T follicular helper cell (primary cell): ENCODE measurements at places on chromosomes 1 and 21.
A peak's percentile ranks its signal among the peaks of the same experiment; 100 is the strongest.

- no peak for DNase-seq
These were observed 43.8 kb downstream of the KIRREL1 start for GRCh38 chr1:158037008-158037865.

DNA sequence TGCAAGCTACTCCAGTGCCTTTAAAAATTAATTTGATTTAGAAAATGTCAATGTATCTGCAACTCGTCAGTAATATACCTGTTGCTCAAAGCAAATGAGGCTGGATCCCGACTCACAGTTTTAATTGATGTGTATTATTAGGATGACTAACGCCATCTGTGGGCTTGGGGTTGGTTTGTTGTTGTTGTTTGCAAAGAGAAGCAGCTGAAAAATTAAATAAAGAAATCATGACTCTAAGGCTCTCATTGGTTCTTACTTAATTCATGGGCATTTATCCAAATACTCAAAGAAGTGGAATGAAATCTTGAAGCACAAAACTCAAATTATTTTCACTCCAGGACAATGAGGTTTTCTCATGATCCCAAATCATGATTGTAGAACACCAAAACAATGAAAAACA, 46.4 kb downstream of the SEC16B start:
- no peak for DNase-seq

DNA sequence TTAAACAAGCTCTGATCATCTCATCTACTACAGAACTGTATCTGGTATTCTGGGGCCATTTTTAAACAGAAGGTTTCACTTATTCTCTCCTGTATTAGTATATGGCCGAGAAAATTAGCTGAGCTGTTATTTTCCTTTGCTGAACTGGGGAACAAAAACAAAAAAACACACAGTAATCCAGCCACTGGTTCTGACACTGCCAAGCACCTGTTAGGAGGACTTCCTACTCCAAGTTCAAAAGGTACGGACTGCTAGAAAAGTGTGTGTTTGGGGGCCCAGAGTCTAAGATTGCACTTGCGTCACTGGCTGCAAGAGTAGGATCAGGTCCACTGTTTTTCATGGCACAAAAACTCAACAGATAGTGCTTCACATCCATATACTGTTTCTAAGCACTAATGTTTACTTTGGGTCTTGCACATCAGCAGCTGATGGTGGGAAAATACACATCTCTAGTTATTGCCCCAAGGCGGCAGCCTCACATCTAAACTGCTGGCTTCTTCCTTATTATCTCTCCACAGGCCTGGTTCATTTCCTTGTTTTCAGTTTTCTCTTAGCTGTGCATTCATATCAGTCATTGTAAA, 226.1 kb downstream of the FGGY start:
- DNase-seq = no peak

GRCh38 chr1:212012034-212012740, 23.2 kb downstream of the INTS7 start:
- peak; percentile 43 for DNase-seq

- DNase-seq = no peak
These were observed 9.3 kb downstream of the SLC26A9 start for GRCh38 chr1:205933671-205934618.

GRCh38 chr1:151799179-151800022, 5.8 kb downstream of the LINGO4 start:
- DNase-seq = no peak

DNA sequence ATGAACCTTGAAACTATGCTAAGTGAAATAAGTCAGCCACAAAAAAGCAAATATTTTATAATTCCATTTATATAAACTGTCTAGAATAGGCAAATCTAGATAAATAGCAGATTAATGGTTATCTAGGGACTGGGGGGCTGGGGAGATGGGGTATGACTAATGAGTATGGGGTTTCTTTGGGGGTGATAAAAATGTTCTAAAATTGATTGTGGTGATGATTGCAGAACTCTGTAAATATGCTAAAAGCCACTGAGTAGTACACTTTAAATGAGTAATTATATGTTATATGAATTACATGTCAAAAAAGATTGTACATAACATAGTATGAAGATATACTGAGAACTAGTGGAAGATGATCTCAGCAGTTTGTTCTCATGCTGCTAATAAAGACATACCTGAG, 675.0 kb downstream of the KIF26B start:
- DNase-seq = no peak

- no peak for DNase-seq
These were observed 2.1 kb upstream of the S100A9 start for GRCh38 chr1:153355445-153356071.

- DNase-seq = no peak
These were observed 2.1 kb upstream of the TMEM9 start for GRCh38 chr1:201156346-201156745.

DNA sequence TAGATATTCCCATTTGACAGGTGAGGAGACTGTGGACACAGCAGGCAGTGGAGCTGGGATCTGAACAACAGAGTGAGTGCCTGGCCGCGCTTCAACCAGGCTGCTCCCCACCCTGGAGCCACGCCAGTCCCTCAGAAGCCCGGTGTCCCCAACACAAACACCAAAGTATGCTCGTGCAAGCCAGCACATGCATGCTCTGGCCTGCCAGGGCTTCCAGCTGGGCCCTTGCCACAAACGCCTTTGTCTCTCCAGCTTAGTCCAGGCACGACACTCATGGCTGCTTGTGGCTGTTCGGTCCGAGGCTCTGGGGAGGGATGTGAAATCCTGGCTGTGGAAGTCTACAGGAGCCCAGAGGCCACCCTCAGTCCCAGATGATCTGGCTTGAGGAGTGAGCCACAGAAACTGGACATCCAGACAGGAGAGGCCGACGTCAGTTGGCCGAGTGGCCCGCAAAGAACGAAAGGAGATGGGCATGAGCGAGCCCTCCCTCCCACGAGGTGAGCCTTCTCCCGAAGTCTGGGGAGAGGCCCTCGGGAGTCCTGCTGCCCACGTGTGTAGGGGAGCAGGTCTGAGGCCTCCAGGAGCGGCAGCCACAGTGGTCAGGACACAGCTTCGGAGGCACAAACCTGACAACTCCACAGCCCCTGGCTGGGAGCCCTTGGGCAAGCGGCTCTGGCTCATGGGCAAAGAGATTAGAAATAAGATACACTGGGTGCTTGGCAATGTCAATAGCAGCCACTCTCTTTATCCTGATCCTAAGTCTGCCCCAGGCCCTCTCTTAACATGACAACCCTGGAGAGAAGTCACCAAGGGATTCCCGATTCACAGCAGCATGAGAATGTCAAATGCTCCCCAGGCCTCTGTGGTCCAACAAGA, 117.1 kb upstream of the IFFO2 start:
- no peak for DNase-seq

DNA sequence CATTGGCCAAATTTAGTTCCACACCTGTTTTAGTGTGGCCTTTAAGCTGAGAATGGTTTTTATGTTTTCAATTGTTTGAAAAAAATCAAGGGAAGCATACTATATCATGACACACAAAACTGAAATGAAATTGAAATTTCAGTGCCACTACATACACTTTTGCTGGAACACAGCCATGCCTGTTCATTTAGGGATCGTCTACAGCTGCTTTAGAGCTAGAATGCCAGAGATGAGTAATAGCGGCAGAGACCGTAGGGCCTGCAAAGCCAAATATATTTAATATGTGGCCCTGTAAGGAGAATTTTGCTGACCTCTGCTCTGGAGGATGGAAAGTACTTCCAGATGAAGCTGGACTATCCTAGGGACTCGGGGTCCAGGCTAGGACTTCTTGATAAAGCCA, 62.5 kb upstream of the LYST start:
- no peak for DNase-seq

DNA sequence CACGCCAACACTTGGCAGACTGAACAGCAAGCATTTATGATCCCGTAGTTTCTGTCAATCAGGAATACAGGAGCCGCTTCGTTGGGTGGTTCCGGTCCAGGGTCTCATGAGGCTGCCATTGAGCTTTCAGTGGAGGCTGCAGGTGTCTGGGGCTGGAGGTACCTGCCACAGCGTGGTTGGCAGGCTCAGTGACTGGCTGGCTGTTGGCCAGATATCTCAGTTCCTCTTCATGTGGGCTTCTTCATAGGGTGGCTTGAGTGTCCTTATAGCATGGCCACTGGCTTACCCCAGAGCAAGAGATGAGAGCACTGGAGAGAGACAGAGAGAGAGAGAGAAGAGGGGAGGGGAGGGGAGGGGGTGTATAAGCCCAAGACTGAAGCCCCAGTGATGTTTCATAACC, 29.3 kb downstream of the PIK3CD start:
- no peak for DNase-seq

DNA sequence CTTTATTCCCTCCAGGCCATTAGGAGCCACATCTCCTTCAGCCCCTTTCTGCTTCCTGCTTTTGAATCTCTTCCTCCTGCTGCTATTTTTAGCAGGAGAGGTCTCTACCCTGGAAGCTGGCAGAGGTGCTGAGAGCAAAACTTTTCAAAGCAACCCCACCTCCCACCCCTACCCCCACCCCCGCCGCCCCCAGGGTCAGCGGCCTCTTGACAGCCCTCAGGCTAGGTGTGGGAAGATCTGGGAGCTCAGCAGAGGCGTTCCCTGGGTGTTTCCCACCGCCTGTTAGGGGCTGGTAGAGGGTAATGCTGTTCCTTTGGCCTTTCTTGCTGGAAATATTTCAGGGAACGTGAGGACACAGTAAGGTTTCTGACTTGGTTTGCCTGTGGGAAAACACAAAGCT, 112.5 kb upstream of the CACHD1 start:
- no peak for DNase-seq

GRCh38 chr1:163308811-163309210, 12.9 kb upstream of the NUF2 start:
- no peak for DNase-seq

GRCh38 chr1:91804546-91805023, 81.4 kb downstream of the TGFBR3 start:
- DNase-seq = peak; percentile 83

DNA sequence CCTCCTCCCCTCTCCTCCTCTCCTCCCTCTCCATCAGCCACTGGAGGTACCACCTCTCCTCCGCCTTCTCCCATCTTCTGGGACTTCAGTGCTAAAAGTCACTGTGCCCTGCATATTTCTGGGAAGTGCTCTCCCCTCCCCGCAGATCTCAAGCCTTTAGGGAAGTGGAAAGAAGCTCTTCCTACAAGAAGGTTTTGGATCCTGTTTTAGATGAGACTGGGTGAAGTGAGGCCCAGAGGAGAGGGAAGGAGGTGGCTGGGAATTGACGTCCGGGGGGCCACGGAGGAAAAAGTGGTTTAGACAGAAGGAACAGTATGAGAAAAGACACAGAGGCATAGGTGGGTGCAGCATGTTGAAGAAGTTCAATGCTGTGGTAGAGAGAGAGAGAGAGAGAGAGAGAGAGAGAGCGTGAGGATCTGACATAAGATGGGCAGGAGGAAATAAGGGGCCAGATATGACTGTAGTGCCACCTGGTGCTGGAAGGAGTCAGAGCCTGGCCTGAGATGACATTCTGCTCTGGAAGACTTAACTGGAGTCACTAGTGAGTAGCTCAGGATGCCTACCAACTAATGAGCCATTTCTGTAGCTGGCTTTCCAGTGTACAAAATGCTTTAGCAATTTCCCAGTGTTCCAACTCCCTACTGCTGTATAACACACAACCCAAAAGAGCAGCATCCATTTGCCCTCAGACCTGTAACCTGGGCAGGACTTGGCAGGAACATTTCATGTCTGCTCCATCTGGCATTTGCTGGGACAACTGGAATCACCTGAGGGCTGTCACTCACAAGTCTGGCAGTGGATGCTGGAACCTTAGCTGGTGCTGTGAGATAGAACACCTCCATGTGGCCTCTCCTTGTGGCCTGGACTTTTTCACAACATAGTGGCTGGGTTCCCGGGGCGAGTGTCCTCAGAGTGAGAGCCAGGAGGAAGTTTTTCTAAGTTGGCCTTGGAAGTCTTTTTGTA, 16.6 kb upstream of the ZSCAN20 start:
- DNase-seq = peak; percentile 10

DNA sequence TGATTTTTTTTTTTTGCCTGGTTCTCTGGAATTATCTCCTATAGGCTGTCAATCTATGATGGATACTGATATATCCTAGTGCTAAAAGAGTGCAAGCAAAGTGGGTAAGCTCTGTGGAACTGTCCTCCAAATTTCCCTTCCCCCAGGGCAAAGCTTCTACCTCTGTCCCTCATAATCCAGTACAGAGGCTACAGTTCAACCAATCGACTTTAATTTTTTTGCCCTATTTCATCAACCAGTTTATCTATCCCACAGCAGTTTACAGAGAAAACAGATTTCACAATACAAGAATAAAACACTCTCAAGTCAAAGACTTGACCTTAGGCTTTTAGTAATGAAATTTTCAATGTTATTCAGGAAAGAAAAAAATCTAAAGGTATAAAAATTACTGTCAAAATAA, 13.9 kb downstream of the PUM1 start:
- no peak for DNase-seq

DNA sequence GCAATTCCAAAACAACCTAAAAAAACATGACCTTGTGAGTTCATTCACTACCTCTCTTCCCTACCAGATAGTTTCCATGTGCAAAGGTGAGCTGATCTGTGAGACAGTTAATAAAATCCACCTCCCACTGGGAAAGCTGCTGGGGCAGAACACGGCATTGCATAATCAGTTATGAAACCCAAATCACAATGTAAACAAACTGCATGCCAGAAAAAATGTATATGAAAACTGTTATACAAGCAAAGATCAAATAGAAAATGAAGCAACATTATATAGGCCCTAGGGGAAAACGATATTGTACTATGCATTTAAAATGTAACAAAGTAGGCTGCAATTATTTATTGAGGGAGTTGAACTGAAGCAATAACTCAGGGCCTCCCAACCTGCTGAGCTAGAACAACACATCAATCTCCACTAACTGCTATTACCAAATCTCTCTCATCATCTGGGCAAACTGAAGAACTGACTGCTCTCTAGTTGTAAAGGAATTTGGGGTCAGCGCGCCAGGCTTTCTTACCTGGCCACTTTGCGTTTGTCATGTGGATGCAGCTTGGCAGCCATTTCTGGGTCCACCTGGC, 31.0 kb downstream of the TRIT1 start:
- no peak for DNase-seq

DNA sequence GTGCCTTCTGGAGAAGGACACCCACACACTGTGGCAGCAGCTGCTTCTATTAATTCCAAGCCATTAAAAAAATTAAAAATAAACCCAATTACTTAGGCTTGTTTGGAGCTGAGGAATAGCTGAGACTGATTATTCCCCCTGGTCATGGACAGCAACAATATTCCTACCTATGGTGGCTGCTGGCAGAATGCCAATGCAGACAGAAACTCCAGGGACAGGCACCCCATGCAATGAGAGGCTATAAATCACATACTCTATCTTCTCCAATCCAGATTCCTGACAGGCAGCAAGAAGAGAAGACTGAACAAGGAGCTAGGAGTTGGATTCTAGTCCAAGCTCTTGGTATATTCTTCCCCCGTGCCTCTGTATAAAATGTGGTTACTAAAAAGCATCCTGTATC, 275.4 kb upstream of the BEND5 start:
- no peak for DNase-seq

DNA sequence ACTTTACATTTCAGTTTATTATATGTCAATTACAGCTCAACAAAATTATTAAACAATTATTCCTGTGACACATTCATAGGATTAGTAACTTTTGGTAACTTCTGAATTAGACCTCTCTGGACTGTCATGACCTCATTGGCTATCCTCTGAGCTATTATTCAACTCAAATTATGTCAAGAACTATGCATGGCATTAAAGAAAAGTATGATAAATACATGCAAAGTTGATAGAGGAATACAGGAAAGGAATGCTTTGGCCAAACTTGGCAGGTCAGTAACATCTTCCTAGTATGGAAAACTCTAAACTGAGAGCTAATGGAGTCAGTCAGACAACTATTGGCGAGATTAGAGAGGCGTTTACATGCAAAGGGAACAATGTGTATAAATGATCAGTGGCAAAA, 158.4 kb downstream of the DUSP10 start:
- no peak for DNase-seq
